T-cell (primary cell): ENCODE measurements at places on chromosomes 3 and 15.

DNA sequence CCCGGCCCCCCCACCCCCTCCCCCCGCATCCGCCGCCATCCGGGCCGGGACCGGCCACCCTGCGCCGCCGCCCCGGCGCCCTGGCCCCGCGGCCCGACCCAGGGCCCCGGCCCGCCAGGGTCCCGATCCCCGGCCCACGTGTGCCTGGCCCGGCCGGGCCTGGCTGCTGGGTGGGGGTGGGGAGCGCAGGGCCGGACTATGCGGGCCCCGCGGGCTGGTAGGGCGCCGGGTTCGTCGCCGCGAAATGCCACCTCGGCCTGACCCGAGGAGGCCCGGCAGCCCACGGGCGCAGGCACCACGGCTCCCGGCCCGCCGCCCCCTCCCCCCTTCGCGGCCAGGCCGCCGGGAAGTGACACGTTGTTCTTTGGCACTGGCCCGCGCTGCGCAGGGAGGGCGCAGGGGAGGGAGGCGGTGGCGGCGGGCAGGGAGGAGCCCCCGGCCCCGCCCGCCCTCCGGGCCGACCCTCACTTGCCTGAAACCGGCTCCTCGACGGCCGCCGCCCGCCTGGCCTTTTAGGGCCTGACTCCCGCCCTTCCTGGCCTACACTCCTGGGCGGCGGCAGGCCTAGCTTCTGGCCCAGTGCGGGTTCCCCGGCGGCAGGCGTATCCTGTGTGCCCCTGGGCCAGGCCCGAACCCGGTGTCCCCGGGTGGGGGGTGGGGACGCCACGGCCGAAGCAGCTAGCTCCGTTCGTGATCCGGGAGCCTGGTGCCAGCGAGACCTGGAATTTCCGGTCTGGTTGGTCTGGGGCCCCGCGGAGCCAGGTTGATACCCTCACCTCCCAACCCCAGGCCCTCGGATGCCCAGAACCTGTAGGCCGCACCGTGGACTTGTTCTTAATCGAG lies 515 bp downstream of the EIF4G1 start:
- peak overlapping the region; percentile 94 for H3K27ac ChIP-seq
- peaks cover 2% of the 10 kb centered on the region for H3K4me1 ChIP-seq
- H3K4me3 ChIP-seq, result peak overlapping the region; percentile 74
- peaks cover 21% of the 10 kb centered on the region for H3K36me3 ChIP-seq
- peak; percentile 65 for DNase-seq

- H3K36me3 ChIP-seq, result no peaks in the 10 kb centered on the region
- no peak for DNase-seq
- no peak overlapping the region for H3K27ac ChIP-seq
- H3K4me3 ChIP-seq, result no peak overlapping the region
- H3K4me1 ChIP-seq, result no peaks in the 10 kb centered on the region
These were observed 281.6 kb downstream of the CNTN6 start for GRCh38 chr3:1374471-1374870.

- no peak overlapping the region for H3K4me3 ChIP-seq
- peaks cover 34% of the 10 kb centered on the region for H3K27me3 ChIP-seq
- H3K4me1 ChIP-seq, result no peaks in the 10 kb centered on the region
- peak; percentile 87 for DNase-seq
- no peak overlapping the region for H3K27ac ChIP-seq
- no peaks in the 10 kb centered on the region for H3K36me3 ChIP-seq
These were observed 3.7 kb upstream of the MYL3 start for GRCh38 chr3:46866720-46867549.

DNA sequence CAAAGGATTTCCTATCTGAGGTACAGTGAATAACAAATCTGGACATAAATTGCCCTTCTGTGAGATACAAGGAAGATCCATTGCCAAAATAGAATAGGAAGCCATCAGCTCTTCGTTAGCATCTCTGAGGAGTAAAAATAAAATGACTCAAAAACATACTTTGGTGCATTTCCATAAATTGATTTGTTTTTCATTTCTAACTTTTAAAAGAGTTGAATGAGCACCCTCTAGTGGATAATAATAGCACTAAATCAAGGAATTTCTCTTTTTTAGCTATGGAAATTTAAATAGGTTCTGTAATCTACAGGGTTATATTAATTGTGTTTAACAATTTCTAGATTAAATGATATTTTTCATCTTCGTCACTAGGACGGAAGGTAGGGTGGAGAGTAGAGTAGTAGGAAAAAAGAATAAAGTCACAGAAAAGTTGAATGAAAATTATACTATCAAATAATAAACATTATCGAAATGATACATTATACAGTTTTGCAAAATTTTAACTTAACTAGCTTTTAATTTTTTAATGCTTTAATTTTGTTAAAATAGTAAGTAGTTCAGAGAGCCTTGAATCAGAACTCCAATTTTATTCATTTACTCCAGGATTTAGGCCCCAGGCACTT lies 6.4 kb downstream of the NSUN3 start:
- DNase-seq, result no peak
- peaks cover 5% of the 10 kb centered on the region for H3K36me3 ChIP-seq
- H3K27me3 ChIP-seq, result no peaks in the 10 kb centered on the region
- no peaks in the 10 kb centered on the region for H3K4me1 ChIP-seq

- no peaks in the 10 kb centered on the region for H3K27me3 ChIP-seq
- H3K27ac ChIP-seq, result no peak within 1 kb of the TSS
- DNase-seq, result no peak
These were observed at the start of gene NT5DC2 for GRCh38 chr3:52533623-52534280. TSS of gene NT5DC2 (minus strand) at chr3:52533857. CDS start at chr3:52533737, 120 bp downstream.

DNA sequence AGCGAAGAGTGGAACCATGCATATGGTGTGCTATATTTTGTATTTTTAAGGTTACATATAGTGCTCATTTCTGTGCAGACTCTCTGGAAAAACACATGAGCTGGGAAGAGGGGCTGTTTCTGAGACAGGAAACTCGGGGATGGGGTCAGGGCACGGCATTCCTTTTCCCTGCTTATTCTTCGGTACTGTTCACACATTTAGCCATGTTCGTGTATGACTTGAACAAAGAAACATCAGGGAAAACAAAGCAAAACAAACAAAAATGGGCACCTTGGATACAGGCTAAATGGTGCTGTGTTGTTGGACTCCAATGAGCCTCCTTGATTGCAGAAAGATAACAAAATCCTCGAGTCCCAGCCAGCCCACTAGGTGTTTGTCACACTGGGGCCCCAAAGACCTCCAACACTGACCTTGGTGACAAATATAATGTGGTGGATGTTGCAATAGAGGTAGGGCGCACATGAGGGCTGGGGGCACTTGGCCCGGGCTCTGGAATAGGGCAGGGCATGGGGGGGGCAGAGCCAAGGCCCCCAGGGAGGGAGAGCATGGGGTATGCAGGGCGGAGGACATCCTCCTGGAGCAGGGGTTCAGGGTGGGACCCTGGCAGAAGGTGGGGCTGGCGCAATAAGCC lies 19.3 kb downstream of the DNASE1L3 start:
- DNase-seq, result no peak
- H3K4me1 ChIP-seq, result no peaks in the 10 kb centered on the region
- H3K4me3 ChIP-seq, result no peak overlapping the region
- no peak overlapping the region for H3K27ac ChIP-seq

GRCh38 chr15:41483519-41483918 lies 10.2 kb upstream of the ITPKA start:
- H3K36me3 ChIP-seq, result peaks cover 32% of the 10 kb centered on the region
- peaks cover 5% of the 10 kb centered on the region for H3K27me3 ChIP-seq
- H3K4me3 ChIP-seq, result no peak overlapping the region
- peak overlapping the region; percentile 64 for H3K27ac ChIP-seq

DNA sequence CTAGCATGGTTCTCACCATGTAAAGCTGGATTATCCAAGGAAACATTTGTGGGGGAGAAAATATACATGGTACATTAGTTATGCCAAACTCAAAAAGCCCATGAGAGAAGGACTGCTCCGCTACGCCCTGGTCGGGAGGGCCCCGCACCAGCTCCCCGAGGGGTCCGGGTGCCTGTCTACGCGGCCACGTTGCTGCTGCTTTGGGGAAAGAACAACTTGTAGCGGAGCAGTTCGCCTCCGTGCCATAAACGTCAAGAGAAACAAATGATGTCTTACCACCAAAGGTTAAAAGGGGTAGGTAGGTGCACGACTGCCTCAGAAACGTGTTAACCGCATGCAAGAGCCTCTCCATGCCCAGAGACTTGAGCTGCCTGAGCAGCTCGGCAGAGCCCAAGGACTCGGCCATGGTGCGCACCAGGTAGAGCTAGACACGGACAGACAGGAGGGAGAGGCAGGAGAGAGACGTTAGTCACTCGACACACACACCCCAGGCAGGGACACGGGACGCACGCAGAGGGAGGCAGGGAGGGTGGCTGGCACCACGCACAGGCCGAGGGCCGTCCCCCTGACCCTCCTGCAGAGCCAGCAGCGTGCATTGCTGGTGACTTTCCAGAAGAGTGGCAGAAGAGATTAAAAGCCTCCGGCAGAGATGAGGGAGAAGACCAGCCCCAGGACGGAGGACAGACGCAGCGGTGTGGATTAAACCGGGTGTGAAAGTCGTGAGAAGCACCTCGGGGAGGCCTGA lies 63.4 kb downstream of the CYFIP1 start:
- no peak for DNase-seq
- H3K27ac ChIP-seq, result no peak overlapping the region
- H3K27me3 ChIP-seq, result no peaks in the 10 kb centered on the region

DNA sequence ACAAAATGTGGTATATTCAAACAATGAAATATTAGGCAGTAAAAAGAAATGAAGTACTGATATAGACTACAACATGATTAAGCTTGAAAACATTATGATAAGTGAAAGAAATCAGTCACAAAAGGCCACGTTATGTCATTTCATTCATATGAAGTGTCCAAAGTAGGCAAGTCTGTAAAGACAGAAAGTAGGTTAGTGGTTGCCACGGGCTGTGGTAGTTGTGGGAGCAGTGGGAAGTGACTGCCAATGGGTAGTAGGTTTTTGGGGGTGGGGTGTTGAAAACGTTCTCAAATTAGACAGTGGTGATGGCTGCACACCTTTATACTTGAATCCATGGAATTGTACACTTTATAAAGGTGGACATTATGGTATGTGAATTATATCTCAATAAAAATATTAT lies 12.1 kb downstream of the GALNT15 start:
- H3K4me1 ChIP-seq, result no peaks in the 10 kb centered on the region
- H3K36me3 ChIP-seq, result no peaks in the 10 kb centered on the region
- H3K4me3 ChIP-seq, result no peak overlapping the region
- no peak overlapping the region for H3K27ac ChIP-seq
- DNase-seq, result no peak

GRCh38 chr15:63819645-63820044 lies 14.1 kb downstream of the HERC1 start:
- peaks cover 43% of the 10 kb centered on the region for H3K4me1 ChIP-seq
- no peak for DNase-seq
- H3K36me3 ChIP-seq, result no peaks in the 10 kb centered on the region
- H3K4me3 ChIP-seq, result no peak overlapping the region
- H3K27ac ChIP-seq, result no peak overlapping the region

- no peak for DNase-seq
- peaks cover 60% of the 10 kb centered on the region for H3K36me3 ChIP-seq
- H3K4me1 ChIP-seq, result no peaks in the 10 kb centered on the region
- no peak overlapping the region for H3K4me3 ChIP-seq
These were observed 37.9 kb downstream of the TNK2 start for GRCh38 chr3:195870442-195870841.

GRCh38 chr3:138375447-138375846 lies 27.1 kb downstream of the MRAS start:
- H3K4me1 ChIP-seq, result no peaks in the 10 kb centered on the region
- H3K27me3 ChIP-seq, result peaks cover 3% of the 10 kb centered on the region
- H3K4me3 ChIP-seq, result no peak overlapping the region
- no peaks in the 10 kb centered on the region for H3K36me3 ChIP-seq
- no peak for DNase-seq

GRCh38 chr15:24696201-24696600 lies 20.6 kb downstream of the NPAP1 start:
- no peak for DNase-seq
- H3K27me3 ChIP-seq, result no peaks in the 10 kb centered on the region
- H3K27ac ChIP-seq, result no peak overlapping the region
- no peak overlapping the region for H3K4me3 ChIP-seq
- no peaks in the 10 kb centered on the region for H3K36me3 ChIP-seq

- H3K36me3 ChIP-seq, result no peaks in the 10 kb centered on the region
- H3K4me1 ChIP-seq, result no peaks in the 10 kb centered on the region
- peaks cover 20% of the 10 kb centered on the region for H3K27me3 ChIP-seq
- H3K27ac ChIP-seq, result no peak overlapping the region
- H3K4me3 ChIP-seq, result no peak overlapping the region
These were observed 3.0 kb upstream of the SLC28A1 start for GRCh38 chr15:84881520-84881830.

DNA sequence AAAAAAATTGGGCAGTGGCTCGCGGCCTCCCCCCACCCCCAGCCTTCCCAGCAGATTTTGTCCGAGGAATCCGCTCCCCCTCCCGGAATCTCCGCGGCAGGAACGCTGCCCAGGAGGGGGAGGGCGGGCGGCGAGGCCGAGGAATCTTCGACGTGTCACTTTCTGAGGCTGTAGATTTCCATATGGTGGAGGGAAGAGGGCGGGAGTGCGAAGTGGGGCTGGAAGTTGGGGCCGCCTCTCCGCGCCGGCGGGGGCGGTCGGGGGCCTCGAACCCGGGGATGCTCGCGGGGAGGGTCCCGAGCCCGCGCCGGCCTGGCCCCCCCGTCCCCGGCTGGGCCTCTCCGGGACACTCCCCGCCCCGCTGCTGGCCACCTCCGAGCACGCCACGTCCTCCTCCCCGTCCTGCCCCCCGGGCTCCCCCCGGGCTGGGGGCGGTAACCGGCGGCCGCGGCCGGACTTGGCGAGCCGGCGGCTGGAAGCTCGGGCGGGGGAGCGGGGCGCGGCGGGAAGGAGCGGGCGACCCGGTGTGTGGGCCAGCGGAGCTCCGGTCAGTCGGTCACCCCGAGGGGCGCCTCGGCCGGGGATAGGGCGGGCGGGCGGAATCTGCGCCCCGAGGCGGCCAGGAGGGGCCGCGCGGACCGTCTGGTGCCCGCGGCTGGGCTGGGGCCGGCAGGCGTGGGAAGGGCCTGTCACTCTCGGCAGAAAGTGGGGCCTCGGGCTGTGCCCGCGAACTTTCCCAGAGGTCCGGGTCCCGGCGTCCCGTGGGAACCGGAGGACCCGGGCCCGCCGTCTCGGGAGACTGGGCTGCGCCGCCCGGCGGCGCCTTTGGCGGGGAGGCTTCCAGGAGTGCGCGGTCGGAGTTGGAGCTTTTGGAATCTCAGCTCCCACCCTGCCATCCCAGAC lies 951 bp downstream of the FNDC3B start:
- H3K27me3 ChIP-seq, result no peaks in the 10 kb centered on the region
- H3K4me1 ChIP-seq, result peaks cover 22% of the 10 kb centered on the region
- peak overlapping the region; percentile 76 for H3K27ac ChIP-seq
- DNase-seq, result peak; percentile 13
- peak overlapping the region; percentile 91 for H3K4me3 ChIP-seq

GRCh38 chr15:56805466-56806147 lies 72.3 kb upstream of the ZNF280D start:
- no peaks in the 10 kb centered on the region for H3K36me3 ChIP-seq
- no peak overlapping the region for H3K27ac ChIP-seq
- H3K27me3 ChIP-seq, result no peaks in the 10 kb centered on the region
- no peak for DNase-seq

DNA sequence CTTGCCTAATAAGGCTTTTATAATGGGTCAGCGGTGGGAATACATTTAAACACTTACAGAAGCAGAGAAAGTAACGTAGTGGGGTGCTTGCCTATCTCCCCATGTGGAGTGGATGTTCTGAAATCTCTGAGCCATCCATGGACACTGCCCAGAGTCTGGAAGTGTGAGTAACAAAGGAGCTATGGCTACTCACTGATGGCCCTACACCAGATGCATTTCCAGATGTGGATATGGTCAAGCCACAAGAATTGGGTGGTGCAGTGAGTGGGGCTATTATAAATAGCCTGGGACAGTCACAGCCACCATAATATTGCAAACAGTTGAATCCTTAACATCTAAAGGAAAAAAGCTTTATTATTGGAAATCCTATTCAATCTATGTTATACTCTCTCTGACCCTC lies 96.6 kb downstream of the CGNL1 start:
- H3K4me1 ChIP-seq, result no peaks in the 10 kb centered on the region
- no peak for DNase-seq
- H3K27ac ChIP-seq, result no peak overlapping the region
- no peak overlapping the region for H3K4me3 ChIP-seq
